ENCODE measurements at places on chromosomes 12 and 14.

DNA sequence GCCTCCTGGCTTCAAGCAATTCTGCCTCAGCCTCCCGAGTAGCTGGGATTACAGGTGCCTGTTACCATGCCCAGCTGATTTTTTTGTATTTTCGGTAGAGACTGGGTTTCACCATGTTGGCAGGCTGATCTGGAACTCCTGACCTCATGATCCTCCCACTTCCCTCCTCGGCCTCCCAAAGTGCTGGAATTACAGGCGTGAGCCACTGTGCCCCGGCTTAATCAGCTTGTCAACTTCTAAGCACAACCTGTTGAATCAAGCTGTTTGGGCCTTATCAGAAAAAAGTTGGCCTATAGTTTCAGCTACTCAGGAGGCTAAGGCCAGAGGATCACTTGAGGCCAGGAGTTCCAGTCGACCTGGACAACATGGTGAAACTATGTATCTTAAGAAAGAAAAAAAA lies 7.9 kb downstream of the MARK3 start:
- no peak for DNase-seq

- no peak for DNase-seq
Observed at GRCh38 chr12:123200414-123200813, 32.5 kb downstream of the MPHOSPH9 start.

DNA sequence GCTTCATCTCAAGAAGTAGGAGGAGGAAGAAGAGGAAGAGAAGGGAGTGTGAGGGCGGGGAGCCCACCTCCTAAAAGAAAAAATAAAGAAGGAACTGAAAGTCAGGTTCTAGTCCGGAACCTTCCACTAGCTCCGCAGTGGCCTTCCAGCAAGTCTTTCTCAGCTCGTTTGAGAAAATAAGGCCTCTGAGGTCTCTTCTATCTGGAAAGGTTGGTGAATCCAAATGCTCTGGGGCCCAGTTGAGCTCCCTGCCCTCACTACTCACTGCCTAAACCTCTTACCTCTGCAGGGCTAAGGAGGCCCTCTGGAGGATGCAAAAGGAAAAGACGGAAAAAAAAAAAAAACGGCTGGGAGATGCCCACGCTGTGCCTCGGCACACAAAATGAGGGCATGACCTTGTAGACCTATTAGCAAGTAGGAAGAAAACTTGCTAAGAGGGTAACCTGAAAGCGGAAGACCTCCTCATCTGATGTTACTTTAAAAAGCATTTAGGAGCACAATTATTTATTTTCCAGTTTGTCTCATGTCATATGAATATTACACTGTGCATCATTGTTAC lies 35.9 kb downstream of the FBLN5 start:
- no peak for DNase-seq

DNA sequence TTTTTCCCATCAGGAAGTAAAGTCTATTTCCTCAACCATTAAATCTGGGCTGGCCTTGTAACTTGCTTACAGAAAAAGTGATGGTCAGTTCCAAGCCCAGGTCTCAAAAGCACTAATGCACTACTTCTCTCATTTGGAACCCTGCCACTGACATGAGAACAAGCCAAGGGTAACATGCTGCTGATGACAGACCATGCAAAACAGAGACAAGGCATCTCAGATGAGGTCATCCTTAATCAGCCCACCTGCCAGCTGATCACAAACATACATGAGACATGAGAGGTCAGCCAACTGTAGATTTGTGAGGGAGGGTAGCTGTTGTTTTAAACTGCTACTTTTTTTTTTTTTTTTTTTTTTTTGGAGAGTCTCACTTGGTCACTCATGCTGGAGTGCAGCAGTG lies 16.2 kb downstream of the TWF1 start:
- DNase-seq = no peak

Measured in suprapubic skin (tissue), 4 donors.